T-helper 2 cell (primary cell): ENCODE measurements at places on chromosomes 4 and X.

DNA sequence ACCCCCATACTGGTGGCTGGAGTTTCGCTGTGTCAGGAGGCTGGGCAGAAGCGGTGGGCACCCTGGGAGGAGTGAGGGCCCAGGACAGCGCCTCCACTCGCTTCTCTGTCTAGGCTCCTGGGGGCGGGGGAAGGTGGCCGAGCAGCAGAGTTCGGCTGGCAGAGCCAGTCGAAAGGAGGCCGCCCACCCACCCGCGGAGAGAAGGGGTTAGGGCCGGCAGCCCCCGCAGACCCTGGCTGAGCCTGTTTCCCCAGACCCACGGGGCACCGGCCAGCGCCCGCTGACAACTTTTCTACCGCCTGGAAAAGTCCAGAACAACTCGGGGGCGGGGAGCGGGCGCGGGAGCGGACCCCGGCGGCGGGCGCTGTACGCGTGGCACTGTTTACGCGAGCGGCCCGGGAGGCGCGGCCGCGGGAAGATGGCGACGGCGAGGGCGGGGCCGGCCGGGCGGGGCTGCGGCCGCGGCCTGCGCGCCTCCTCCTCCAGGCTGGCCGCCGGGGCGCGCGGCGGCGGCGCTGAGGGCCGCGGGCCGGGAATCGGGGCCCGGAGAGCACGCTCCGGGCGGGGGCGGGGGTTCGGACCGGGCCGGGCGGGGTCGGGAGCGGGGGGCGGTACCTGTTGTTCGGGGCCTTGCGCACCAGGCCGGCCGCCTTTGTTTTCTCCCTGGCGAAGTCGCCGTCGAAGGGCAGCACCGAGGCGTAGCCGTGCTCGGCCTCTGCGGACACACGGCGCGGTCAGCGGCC lies 628 bp downstream of the MXD4 start:
- peak; percentile 46 for DNase-seq

DNA sequence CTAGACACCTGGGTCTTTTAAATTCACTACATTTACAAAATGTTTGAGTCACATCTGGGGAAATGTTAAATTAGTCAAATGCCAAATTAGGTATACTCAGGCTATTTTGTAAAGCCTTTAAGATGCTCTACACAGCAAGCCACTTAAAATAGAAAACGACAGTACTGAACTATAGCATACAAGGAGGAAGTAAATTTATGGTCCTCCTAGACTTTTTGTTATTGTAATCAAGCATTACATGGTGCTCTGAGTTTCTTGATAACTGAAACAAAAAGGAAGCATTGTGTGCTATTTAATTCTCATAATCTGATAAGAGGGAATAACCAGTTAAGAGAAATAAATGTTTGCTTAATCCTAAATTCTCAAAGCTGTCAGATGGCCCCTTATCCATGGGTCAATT lies 46.2 kb downstream of the SLC9A7 start:
- DNase-seq, result no peak

- no peak for DNase-seq
Measured at GRCh38 chrX:9899640-9900111, 67.5 kb upstream of the CLDN34 start.

GRCh38 chr4:7183780-7184460 lies 8.4 kb upstream of the SORCS2 start:
- no peak for DNase-seq

DNA sequence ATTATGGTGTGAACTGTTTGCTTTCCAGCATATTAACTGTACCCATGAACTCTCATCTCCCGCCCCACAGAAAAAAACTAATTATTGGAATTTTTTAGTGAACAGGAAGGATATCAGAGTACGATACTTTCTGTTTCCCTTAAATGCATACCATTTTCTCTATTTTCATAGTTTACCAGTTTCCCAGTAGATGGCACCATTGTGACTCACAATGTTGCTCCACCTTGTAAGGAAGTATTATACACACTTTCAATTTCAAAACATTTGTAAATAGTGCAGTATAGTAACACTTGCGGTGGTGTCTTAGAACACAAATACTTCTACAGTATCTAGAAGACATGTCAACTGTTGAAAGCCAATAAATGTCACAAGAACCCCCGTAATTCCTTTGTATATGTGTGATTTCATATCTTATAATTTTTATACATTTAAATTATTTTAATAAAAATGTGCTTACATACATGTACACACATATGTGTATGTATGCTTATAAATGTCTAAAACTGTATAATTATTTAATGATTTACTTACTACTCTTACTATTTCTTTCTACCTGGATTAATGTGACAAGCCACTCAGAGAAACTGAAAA lies 167.3 kb downstream of the SLIT2 start:
- DNase-seq, result no peak

GRCh38 chr4:76214177-76214675 lies 602 bp upstream of the SCARB2 start:
- no peak for DNase-seq
